ENCODE measurements at places on chromosomes 6 and 20. TPM values are rescaled to one million over a fixed set of nuclear protein-coding genes. Genes with fewer than 3 reads are reported as not detected.

STMND1 gene
- not detected for total RNA-seq

GRCh38 chr6:101554231-101554630 is 160.7 kb downstream of the GRIK2 start:
- no peaks in the 10 kb centered on the region for H3K36me3 ChIP-seq
- DNase-seq: no peak
- H3K27me3 ChIP-seq: no peaks in the 10 kb centered on the region
- no peak overlapping the region for H3K4me3 ChIP-seq

DNA sequence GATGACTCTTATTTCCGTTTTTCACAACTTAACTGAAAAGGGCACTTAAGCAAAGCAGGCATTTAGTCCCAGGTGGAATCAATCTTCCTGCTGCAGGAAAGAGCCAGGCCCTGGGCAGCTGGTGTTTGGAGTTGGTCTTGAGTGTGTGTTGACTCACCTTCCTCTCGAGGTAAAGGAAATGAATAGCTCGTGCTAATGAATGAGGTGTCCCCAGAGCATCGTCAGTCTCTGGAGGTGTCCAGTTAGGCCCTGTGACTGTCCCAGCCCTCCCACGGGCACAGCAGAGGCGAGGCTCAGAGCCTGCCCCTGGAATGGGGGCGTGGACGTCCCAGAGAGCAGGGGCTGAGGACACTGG is 277.7 kb downstream of the NRN1 start:
- no peak overlapping the region for H3K4me3 ChIP-seq
- no peaks in the 10 kb centered on the region for H3K27me3 ChIP-seq
- peaks cover 26% of the 10 kb centered on the region for H3K4me1 ChIP-seq
- DNase-seq: no peak

DNA sequence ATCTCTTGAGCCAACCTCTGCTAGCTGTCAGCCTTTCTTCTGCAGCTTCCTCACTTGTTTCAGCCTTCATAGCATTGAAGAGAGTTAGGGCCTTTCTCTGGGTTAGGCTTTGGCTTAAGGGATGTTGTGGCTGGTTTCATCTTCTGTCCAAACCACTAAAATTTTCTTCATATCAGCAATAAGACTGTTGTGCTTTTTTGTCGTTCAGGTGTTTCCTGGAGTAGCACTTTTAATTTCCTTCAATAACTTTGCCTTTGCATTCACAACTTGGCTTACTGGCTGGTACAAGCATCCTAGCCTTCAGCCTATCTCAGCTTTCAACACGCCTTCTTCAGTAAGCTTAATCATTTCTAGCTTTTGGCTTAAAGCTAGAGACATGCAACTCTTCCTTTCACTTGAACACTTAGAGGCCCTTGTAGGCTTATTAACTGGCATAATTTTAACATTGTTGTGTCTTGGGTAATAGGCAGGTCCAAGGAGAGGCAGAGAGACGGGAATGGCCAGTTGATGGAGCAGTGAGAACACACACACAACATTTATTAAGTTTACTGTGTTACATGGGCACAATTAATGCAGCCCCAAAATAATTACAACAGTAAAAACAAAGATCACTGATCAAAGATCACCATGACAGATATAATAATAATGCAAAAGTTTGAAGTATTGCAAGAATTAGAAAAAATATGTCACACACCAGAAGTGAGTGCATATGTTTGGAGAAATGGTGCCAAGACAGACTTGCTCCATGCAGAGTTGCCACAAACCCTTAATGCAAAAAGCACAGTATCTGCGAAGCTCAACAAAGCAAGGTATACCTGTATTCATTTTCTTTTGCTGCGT is 98.6 kb downstream of the HIVEP1 start:
- no peak for DNase-seq
- no peaks in the 10 kb centered on the region for H3K36me3 ChIP-seq
- H3K4me1 ChIP-seq: no peaks in the 10 kb centered on the region
- H3K27ac ChIP-seq: no peak overlapping the region
- no peaks in the 10 kb centered on the region for H3K27me3 ChIP-seq
